GOT3 (cell line): ENCODE measurements at places on chromosomes 13 and 19.

- DNase-seq = no peak
Observed at GRCh38 chr19:54271106-54271505, 9.8 kb downstream of the LILRB2 start.

- DNase-seq = no peak
Observed at GRCh38 chr13:39777021-39777420, 121.6 kb downstream of the COG6 start.

- DNase-seq = no peak
Observed at GRCh38 chr13:50644081-50644871, 199.2 kb downstream of the DLEU7 start.

- DNase-seq = no peak
Observed at GRCh38 chr13:95217920-95218830, 83.1 kb downstream of the ABCC4 start.

DNA sequence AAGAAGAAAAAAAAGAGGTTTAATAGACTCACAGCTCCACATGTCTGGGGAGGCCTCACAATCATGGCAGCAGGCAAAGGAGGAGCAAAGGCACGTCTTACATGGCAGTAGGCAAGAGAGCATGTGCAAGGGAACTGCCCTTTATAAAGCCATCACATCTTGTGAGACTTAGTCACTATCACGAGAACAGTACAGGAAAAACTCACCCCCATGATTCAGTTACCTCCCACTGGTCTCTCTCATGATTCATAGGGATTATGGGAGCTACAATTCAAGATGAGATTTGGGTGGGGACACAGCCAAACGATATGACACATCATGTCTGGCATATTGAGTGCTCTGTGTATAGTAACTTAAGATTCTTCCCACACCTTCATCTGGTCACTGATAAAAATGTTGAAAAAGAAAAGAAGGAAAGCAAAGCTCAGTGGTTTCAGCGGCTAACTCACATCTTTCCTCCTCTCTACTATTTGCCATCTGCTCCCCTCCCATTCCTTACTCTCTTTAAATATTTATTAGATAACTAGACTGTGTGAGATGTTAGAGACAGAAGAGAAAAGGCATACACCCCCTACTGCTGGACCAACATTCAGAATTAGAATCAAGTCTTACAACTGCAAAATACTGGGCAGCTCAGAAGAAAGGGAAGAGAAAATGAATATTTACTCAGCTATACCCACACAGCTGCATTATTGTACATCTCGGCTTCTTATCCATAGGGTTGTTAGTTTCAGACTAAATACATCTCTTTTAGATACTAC lies 60.1 kb upstream of the AKAP11 start:
- DNase-seq = no peak

GRCh38 chr13:113832631-113833030 lies 31.2 kb downstream of the GAS6 start:
- no peak for DNase-seq

DNA sequence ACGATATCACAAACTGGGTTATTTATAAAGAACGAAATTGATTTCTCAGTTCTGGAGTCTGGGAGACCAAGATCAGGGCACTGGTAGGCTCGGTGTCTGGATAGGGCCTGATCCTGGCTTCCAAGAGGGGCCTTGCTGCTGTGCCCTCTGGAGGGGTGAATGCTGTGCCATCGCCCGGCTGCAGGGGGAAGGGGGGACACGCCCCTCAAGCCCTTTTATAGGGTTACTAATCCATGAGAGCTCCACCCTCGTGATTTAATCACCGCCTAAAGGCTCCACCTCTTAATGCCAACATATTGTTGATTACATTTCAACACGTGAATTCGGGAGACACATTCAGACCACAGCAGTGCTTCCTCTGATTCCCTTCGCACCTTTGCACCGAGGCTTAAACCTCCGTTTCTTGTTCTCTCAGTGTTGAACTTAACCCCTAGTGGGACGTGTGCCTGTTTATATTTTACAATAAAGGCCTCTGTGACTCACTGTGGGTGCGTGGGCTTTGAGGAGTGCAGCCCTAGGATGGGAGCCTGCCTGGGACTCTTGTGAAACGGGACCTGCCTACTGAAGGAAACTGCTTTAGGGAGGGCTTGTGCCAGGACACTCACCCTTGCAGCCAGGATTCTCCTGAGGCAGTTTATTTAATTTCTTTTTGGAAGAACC lies 52.4 kb upstream of the SPATA13 start:
- DNase-seq = no peak

DNA sequence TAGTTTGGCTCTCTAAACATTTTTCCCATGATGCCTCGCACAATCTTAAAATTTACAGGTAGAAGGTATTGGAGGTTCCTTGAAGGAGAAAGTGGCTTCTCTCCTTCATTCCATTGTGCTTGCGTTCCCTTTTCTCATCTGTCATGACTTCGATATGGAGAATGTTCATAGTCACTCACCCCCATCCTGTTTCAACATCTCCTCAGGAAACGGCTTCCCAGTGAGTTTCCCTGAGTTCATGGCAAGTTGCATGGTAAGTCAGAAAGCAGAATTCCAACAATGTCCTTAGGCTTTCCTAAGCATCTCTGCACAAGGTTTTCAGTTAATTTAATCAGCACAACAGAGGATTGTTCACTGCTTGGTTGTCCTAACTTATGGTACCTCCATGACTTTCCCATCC lies 581.8 kb upstream of the SLITRK5 start:
- no peak for DNase-seq

GRCh38 chr19:40567750-40568494 lies 8.8 kb upstream of the SHKBP1 start:
- DNase-seq = no peak

DNA sequence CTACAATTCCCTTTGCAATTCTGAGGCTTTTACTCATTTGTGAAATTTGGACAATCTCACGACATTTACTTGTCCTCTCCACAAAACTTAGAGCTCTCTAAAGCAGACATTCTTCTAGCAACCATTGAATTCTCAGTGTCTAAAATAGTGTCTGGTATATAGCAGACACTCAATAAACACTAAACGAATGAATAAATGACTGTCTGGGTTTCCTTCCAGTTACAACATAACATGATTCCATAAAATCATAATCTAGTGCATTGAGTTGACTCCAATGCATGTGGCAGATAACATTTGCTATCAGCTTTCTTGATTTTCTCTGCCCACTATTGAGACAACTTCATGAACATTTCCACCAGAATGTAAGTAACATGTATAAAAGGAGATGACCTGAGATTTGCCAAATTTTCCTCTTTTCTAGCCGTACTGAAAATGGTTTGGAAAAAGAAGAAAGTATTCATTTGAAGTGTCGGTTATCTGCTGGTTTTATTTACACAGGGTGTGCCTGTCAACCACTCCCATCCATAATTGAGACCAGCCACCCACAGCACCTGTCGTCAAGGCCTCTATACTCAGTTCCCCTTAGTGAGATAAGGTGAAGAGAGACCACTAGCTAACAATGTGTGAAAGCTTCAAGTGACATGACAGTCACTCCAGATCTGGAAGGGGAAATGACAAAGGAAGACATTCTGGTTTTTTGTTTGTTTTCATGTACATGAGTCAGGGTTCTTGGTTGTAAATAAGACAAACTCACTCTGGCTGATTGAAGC lies 4.8 kb upstream of the SERP2 start:
- no peak for DNase-seq

- DNase-seq = no peak
Observed at GRCh38 chr19:45477186-45477585, 9.4 kb downstream of the FOSB start.

DNA sequence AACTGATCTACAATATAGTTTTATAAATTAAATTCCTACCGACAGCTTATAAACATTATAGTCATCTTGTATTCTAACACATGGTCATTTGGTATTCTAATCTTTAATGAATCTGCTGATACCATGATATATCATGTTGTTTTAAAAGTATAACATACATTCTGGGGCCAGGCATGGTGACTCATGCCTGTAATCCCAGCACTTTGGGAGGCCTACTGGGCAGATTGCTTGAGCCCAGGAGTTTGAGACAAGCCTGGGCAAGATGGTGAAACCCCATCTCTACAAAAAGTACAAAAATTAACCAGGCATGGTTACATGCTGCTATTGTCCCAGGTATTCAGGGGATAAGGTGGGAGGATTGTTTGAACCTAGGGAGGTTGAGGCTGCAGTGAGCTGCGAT lies 3.1 kb downstream of the ZNF383 start:
- no peak for DNase-seq

- DNase-seq = no peak
Observed at GRCh38 chr13:37910790-37911189, 41.2 kb upstream of the TRPC4 start.

- no peak for DNase-seq
Observed at GRCh38 chr19:5996623-5997320, 18.8 kb upstream of the RANBP3 start.

DNA sequence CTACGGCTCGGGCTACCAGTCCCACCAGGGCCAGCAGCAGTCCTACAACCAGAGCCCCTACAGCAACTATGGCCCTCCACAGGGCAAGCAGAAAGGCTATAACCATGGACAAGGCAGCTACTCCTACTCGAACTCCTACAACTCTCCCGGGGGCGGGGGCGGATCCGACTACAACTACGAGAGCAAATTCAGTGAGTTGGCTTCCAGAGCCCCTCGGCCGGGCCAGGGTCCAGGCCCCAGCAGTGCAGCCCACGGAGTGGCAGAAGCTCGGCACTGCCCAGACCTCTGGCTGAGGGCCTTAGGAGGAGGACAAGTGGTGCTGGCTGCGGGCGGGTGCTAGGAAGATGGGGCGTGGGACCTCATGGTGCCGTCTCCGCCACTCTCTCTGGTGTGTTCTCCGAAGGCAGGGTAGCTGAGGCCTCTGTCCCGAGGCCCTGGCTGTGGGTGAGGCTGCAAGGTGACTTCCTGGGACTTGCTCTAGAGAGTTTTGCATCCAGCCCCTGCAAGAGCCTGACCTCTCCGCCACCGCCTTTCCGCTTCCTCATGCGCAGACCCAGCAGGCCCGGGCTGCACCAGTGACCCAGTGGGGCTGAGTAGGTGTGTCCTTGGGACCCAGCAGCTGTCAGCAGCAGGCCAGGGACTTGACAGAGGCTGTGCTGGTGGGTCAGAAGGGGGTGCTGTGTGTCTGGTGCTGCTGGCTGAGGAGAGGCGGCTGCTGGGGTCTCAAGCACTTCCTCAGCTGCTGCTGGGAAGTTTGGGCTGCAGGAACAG lies 13.5 kb upstream of the QTRT1 start:
- no peak for DNase-seq

DNA sequence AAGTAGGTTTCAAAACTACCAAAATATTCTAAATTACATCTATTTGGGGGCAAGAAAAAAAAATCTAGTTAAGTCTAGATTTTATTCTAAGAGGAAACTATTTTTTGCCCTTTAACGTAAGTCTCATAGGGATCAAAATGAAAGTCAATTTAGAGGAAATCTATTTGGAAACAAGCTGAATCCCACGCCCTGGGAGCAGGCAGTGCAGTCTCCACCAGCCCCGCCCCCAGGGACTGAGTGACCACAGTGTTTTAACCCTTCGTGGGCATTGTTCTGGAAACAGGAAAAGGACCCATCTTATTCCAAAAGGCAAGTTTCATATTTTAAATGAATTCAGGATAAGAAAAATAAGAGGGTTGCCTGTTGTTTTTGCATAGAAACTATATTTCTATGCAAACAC lies 209.7 kb downstream of the SPRY2 start:
- DNase-seq = no peak

DNA sequence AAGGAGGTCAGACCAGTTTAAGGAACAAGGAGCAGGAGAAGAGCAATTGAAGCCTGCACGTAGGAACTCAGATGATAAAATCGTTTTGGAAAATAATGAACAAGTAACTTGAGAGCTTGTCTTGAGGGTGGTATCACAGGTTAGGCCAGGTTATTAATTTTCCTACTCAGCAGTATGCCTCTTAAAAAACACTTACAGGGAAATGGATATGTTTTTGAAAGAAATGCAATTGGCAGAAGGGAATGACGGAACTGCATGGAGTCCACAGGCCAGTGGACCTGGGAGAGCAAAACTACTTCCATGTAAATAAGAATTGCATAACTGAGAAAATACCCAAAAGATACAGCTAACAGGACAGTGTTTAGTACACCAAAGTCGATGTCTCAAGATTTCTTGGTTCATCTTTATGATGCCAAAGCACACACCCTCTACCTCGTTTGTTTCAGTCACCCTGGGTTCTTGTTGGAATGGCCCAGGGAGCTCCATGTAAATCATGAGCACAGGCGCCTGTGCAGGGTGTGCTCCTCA lies 35.2 kb downstream of the MBNL2 start:
- no peak for DNase-seq

DNA sequence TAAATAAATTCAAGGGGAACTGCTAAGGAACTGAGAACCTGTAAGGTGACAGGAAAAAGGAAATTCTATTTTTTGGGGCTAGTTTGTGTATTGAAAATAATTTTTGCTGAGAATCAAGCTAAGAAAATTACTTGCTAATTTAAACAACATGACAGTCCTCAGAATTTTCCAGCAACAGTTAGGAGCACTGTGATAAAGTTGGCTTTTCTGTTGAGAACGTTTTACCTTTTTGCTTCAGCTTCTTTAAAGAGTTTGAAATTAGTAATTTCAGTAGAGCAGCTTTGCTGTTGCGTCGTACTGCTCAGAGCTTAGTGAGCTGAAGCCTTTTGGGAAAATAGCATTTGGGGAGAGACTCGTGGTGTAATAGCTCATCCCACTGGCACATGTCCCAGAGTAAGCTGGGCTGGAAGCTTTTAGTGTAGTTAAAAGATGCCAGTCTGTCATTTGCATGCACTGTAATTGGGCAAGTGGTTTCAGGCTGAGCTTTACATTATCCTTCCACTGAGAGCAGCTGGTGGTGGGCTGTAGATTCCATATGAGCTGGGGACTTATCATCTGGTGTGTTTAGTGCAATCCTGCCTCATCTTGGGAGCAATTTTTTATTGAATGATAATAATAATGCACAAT lies 69.8 kb downstream of the LRCH1 start:
- peak; percentile 6 for DNase-seq

GRCh38 chr13:47546391-47547225 lies 454.5 kb downstream of the SUCLA2 start:
- no peak for DNase-seq

DNA sequence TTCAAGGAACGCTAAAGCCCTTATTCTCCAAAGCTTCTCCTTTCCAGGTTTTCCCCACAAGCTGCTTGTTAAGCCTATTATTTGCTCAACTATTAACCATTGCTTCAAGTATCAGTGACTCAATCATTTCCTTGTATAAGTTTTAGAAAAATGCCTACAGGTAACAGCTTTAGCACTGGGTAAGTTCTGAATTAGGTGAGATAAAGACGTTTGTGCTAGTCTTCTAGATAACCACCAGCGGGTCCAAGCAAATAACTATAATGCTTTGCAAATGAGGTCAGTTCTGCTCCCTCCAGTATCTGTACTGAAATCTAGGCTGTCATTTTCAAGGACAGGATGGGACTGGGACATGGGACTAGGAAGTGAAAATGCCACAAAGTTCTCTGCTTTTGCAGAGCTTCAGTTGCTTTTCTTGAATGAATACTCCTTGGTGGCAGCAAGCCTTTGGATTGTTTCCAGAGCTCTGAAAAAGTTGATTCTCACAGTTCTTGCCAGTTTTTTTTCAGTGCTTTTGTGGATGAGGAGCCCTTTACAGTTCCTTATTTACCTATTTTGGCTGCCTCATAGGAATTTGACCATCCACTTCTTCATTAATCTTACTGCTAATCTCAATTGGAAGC lies 1487.7 kb downstream of the EFNB2 start:
- DNase-seq = no peak

GRCh38 chr13:31200637-31200971 lies 829 bp downstream of the B3GLCT start:
- DNase-seq = no peak
